Anterior cingulate cortex (tissue), 58 donors: ENCODE measurements at places on chromosomes 2 and 18.
A peak's percentile ranks its signal among the peaks of the same experiment; 100 is the strongest.

- no peak for DNase-seq
These were observed 106.4 kb downstream of the PID1 start for GRCh38 chr2:229164545-229165249.

DNA sequence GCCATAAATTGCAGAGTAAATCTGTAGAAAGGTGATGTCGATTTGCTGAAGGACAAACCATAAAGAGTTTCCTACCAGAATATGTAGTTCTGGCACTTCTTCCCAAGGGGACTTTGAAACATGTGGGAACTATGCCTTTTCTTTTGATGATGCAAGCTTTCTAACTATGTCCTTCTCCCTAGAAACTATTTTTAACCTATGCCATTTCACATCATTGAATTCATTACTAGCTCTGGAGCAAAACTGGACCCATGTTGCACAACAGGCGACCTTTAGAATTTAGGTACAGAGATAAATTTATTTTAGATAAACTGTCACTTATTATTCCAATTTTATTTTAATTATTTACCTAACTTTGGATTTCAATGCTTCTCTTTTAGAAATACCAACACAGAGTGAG, 186.5 kb downstream of the CCDC102B start:
- no peak for DNase-seq

DNA sequence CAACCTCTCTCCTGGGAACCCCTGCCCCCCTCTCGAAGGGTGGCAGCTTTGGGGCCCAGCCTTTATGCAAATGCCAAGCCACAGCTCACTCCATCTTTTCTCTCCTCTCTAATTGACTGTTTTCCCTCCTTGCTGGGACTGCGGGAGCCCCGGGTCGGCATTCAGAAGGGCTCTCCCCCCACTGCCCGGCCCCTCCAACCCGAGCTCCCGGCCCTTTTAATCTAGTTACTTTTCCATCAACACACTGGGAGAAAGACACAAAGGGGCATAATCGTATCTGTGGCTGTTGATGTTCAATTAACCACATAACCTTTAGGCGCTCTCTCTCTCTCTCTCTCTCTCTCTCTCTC, 95.4 kb downstream of the INHBB start:
- DNase-seq, result no peak

DNA sequence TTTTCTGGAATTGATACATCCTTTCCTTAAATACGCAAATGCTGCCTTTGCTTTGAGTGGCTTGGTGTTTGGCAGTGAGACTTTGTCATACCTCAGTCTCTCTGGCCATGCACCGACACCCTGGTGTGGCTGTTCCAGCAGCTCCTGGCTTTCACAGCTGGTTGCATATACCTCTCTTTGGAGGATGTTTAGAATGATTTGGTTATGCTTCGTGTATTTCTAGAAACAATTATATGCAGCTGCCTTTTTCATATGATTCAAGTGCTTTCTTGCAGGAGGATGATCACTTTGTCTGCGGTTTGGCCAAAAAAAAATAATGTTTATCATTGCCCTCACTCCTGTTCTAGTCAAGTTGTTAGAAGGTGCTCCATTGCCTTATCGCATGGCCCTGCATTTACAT, 95.0 kb upstream of the EML6 start:
- no peak for DNase-seq

GRCh38 chr2:239195318-239195871, 205.4 kb downstream of the HDAC4 start:
- peak; percentile 73 for DNase-seq

DNA sequence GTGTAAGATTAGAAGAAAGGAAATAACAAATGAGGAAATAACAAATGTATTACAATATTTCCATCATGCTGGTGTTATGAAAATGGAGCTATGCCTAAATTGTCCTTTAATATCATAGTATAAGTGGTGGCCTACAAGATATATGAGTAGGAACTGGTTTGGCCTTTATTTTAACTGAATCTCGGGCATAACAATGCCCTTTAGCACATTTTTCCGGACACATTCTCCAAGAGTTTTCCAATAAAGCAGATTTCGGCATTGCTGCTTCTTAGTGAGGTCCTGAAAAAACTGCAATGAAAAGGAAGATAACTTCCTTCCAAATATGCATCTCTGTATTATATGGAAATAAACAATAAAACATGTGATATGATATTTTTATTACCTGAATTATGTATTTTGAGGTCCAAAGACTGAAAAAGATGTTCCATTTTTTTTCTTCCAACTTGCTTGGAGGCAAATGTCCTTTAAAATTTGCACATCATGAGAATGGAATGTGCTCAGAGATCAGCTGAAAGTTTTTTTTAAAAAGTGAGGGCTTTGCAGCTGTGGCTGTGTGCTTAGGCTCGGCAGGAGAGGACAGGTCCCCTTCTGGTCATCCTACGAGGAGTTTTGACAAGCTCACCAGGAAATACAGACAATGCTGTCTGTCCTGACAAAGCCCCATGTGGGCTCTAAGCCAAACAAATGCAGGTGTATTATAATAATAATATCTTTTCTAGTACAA, 132.3 kb upstream of the RND3 start:
- no peak for DNase-seq

DNA sequence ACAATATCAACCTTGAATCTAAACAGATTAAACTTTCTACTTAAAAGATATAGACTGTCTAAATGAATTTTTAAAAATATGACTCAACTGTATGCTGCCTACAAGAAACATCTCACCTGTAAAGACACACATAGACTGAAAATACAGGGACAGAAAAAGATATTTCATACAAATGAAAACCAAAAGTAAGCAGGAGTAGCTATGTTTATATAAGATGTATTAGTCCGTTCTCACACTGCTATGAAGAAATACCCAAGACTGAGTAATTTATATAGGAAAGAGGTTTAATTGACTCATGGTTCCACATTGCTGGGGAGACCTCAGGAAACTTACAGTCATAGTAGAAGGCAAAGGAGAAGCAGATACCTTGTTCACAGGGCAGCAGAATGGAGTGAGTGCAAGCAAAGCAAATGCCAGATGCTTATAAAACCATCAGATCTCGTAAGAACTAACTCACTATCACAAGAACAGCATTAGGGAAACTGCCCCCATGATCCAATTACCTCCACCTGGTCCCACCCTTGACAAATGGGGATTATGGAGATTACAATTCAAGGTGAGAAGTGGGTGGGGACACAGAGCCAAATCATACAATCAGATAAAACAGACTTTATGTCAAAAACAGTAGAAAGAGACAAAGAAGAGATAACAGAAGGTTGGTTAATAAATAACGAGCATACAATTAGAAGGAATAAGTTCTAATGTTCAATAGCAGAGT, 214.4 kb upstream of the SLC39A10 start:
- no peak for DNase-seq

GRCh38 chr18:51193621-51194287, 3.7 kb downstream of the MEX3C start:
- no peak for DNase-seq

GRCh38 chr2:200091126-200091525, 135.7 kb downstream of the MAIP1 start:
- DNase-seq, result no peak

- DNase-seq, result no peak
These were observed 111.1 kb downstream of the TGFA start for GRCh38 chr2:70442301-70443077.

GRCh38 chr2:176291809-176292283, 22.6 kb downstream of the MTX2 start:
- no peak for DNase-seq

GRCh38 chr2:4090668-4091630, 387.6 kb downstream of the DCDC2C start:
- no peak for DNase-seq

DNA sequence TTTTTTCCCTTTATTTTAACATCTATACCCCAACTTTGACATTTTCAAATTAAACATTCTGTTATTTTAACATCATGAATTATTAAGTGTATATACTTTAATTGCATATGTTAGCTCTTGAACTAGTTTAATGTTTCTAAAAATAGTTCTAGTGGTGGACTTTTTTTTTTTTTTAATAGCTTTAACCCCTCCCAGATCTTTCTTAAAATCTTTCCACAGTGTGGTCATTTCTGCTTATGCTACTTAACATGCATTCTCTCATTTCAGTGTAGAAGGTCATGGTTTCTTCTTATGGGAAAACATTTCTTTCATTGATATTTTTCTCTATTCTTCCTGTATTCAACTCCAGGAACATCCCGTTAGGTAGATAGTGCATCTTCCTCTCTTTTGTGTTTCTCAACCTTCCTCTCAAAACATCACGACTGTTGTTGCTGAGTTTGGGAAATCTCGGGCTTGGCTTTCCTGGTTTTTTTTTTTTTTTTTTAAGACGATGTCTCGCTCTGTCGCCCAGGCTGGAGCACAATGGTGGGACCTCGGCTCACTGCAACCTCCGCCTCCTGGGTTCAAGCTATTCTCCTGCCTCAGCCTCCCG, 849 bp upstream of the TMEM18 start:
- DNase-seq, result no peak

- no peak for DNase-seq
These were observed 206.5 kb upstream of the NT5C1B start for GRCh38 chr2:18795906-18796305.

GRCh38 chr2:221262651-221263050, 309.5 kb downstream of the EPHA4 start:
- no peak for DNase-seq

DNA sequence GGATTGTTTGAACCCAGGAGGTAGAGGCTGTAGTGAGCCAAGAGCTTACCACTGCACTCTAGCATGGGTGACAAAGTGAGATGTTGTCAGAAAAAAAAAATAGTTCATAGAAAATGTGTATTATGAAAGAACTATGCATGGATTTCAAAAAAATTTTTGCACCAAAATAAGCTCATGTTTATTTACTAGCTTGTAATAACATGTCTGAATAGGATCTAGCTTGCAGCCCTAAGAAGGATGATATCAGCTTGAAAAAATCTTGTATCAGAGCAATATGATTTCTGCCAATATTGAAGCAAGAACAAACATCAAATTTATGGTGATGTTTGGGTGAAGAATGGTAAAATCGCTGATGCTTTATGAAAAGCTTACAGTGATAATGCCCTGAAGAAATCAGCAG, 97.0 kb upstream of the RFX8 start:
- DNase-seq, result no peak

GRCh38 chr2:224319750-224320149, 82.2 kb downstream of the FAM124B start:
- no peak for DNase-seq

DNA sequence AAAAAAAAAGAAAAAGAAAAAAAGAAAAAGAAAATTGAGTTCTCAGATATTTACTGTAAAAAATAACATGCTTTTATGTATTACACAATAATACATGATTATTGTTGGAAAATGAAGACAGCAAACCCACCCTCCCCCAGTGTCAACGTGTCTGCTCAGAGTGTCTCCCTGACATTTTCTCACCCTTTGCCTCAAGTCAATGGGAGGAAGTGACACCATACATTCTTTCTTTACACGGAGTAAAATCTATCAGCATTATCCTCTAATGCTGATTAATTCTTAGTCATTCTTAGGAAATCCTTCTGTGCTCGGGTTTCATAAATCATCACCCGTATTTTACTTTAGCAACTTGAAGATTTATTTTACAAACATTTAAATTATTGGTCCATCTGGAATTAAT, 32.0 kb downstream of the CTAGE1 start:
- no peak for DNase-seq

DNA sequence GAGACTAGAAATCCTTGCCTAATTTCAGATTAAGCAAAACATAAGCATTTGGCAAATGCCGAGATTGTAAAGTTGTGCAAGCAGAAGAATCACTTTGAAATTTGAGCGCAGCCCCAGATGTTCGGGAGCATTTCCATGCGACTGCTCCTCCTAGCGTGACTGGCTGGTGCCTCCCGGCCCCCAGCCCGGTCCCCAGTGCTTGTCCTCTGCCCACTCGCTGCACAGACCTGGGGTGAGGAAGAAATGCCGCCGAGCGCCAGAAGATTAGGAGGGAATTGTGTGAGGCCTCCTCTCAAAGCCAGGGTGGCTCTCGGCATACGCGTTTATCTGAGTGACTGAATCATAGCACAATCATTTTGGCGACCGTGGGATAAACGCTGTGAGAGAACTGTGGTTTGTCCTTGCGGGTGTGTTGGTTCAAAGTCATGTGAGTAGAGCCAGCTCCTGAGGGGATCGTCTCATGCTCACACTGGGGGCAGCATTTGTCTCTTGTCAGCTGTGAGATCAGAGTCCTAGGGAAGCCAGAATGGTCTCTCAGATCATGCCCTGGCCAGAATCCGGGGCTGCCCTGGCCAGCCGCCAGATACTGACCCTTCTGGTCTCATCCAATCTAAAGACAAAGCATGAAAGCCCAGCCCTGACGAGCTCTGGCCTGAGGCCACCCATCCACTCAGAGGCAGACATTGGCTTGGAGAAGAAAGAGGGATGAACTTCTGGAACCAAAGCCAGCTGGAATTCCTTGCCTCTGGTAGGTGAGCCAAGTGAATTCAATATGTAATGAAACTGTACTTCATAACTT, 189.3 kb downstream of the SH3RF3 start:
- DNase-seq, result peak; percentile 13

DNA sequence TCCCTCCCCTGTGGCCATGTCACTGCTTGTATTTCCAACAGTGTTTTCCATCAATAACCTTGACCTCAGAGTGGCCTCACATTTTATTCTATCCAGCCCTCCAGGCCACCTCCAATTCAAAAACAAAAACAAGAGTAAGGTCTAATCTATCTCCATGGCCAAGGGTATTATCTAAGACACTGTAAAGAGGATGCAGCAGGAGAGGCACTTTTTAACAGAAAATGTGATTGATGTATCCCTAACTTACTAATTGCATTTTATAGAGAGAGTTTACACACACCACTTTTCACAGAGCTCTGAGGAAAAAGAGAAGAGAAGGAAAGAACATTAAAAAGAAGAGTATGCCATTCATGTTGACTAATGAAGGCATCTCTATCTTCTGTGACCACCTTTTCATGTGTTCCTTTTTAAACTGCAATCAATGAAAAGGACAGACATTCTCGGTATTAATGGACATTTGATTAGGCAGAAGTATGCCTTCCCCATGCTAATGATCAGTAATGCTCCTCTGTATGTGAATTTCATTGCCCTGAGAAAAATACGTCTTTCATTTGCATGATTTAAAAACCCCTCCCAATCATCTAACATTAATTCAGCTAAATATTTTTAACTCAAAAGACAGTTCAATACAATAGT, 653.3 kb upstream of the POU3F3 start:
- no peak for DNase-seq

GRCh38 chr2:204436230-204436629, 109.0 kb upstream of the PARD3B start:
- DNase-seq, result no peak

- no peak for DNase-seq
These were observed 126.2 kb upstream of the TMEM200C start for GRCh38 chr18:6021306-6022073.

DNA sequence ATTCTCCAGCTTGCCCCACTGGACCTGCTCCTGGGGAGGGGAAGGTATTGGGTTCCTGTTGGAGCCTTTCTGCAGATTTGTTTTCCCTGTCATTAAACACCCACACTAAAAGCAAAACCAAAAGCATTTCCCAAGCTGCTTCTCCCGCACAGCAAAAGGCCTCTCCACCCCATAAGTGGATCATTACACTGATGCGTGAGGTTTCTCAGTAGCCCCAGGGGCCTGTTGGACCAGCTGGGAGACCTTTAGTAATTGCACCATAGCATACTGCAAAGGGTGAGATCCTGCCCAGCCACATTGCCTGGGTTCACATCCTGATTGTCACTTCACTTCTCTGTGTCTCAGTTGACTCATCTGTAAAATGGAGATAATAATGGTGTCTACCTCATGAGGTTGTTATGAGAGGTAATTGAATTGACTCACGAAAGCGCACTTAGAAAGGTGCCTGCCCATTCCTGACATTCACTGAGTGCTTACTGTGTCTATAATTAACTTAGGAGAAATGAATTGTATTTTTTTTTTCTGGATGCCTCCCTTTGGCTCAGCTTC, 43.9 kb downstream of the TOGARAM2 start:
- DNase-seq, result no peak
